ENCODE measurements at places on chromosomes 7 and 10.

DNA sequence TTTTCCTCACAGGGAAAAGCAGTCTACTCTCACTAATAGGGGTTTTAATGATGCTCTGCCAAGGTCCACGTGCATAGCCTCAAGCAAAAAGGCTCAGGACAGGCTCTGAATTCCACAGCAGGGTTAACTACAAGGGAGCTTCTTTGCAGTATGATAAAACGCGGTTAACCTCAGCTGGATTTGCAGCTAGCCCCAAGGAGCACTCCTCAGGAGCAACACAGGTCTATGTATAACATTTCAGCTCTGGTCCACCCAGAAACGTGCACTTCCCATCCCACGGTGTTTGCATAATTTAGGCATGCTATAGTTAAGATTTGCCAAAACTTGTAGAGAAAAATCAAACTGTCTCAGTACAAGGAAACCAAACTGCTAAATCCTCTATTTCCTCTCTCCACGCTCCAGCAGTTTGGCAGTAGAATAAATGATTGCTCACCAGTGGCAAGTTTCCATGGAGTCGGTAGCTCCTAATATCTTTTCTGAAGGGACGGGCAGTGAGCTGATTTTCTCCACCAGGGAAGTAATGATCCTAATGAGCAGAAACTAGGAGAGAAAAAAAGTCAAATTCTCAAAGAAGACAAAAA, 13.1 kb upstream of the ASB4 start:
- no peak for DNase-seq

GRCh38 chr7:6164491-6164890, 107.9 kb downstream of the CYTH3 start:
- DNase-seq, result no peak

DNA sequence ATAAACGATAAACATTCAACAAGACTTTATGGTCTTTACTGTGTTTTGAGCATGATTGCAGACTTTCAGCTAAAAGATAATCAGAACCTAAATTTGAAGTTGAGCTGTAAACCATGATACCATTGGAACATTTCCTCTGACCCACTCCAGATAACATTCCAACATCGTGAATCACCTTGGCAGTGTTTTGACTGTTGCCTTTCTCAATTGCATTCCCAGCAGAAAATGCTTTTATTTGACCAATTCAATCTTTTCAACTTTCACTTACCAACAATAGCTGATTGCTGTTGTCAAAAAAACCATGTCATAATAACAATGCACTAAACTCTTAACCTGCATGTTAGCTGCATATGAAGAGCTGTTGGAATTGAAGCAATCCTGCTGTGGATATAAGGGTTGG, 165.5 kb downstream of the MDFIC start:
- DNase-seq, result no peak

- no peak for DNase-seq
Observed at GRCh38 chr7:1899951-1900762, 230.1 kb downstream of the ELFN1 start.

GRCh38 chr7:22980422-22980821, 33.5 kb downstream of the HYCC1 start:
- no peak for DNase-seq

DNA sequence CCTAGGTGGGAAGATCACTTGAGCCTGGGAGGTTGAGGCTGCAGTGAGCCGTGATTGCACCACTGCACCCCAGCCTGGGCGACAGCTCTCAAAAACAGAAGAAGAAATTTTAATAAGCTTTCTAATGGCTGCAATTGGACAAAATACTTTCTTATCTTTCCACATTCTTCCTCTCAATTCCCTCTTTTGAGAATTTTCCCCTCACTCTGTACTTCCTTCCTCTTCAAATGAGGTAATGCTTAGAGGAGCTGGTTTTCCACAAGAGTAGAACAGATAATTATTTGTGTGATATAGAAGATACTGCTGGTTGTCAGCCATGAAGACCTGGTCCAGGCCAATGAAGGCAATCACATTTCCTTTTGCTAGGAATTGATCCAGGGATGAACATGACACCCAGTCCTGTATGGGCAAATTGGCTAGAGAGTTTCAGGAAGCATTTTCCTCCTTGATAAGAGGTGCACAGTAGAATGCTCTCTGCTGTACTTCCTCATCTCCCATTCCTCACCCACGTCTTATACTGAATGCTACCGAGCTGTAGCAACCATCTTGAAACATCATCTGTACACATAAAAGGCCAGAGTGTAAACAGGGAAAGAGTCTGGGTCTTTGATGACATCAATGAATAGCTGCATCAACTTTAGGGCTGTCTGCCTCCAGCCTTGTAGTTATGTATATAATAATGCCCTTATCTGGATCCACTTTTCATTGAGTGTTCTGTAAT, 103.9 kb downstream of the CDK6 start:
- no peak for DNase-seq
